ENCODE measurements at places on chromosomes 13 and 19.

- no peak for DNase-seq
Observed at GRCh38 chr13:37313372-37313771, 207.9 kb upstream of the CSNK1A1L start.

DNA sequence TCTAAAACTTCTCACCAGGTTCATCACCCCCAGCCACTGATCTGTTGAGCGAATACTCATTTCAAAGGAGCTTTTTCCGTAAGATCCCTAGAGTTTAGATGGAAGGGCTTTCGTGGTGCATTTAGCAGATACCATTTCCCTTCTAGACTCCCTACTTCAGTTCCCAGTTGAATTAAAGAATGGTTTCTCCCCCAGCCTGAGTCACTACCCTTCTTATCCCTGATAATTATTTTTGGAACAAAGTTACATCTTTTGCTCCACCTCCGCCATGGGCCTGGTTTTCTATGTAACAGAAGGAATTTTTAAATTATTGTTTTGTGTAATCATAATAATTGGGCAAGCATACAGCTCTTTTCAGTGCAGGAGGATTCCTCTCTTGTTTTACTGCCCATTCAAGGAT is 22.0 kb downstream of the USPL1 start:
- DNase-seq, result no peak

DNA sequence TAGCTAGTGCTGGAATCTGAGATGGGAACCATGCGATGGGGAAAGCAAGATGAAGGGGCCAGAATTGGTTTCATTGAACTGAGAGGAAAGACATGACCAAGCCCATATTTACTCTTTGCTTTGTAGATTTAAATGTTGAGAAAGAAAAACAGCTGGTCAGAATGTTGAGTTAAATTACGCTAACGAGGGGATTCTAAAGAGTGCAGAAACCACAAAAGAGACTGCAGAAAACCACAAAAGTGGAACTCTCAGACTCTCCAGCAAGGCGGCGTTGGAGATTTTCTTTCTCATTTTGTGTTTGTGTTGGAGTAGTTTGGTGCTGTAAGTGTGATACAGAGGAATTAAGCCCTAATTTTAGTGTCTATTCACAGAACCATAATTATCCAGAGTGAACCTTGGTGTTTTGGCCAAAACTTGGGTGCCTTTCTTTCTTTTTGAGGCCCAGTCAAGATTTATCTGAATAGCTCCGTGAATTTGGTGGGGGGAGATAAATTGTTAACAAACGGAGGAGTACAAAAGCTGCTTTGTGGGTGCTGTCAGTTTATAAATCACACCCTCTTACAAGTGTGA is 26.3 kb downstream of the SAE1 start:
- DNase-seq, result no peak

DNA sequence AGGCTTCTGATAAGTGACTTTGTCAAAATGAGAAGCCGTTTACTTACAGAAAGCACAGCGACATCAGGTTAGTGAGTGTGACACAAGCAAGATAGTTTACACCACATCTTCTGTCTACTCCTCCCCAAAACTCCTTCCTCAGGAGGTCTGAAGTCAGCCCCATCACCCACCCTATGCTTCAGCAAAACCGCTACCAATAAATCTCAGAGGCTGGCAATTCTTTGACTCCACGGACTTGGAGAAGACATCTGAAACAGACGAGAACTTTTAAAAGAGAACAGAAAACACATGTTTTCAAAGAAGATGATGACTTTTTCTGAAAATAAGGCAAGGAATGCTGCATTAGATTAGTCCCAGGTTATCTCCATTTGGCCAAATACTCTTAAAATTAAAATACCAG is 261.1 kb downstream of the TBC1D4 start:
- DNase-seq, result no peak

DNA sequence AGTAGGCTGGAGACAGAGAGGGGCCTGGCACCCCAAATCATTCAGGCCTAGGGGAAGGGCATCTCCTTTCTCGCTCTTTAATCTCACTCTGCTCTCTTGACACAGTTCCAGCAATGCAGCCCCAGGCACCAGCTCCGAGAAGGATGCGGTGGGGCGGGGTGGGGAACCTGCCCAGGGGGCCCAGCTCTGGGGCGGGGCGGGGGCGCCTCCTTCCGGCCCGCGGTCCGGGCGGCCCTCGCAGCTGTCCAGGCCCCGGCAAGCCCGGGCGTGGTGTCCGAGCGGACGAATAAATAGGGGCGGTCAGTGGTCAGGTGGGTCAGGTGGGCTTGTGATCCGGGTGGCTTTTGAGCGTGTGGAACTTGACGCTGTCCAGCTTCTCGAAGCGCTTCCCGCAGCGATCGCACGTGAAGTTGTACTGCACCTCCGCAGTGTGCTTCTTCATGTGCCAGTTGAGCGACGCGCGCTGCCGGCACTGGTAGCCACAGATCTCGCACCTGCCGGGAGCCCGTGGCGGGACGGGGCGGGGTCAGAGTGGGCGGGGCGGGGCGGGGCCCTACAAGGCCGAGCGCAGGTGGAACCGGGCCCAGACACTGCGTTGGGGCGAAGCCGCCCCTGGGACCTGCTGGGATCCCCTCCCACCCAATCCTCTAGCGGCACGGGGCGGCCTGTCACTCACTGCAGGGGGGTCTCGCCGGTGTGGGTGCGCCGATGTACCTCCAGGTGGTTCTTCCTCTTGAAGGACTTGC is 2.7 kb upstream of the ELAVL3 start:
- no peak for DNase-seq

- DNase-seq, result no peak
Observed at GRCh38 chr13:51035978-51036377, 75.1 kb downstream of the C13orf42 start.

DNA sequence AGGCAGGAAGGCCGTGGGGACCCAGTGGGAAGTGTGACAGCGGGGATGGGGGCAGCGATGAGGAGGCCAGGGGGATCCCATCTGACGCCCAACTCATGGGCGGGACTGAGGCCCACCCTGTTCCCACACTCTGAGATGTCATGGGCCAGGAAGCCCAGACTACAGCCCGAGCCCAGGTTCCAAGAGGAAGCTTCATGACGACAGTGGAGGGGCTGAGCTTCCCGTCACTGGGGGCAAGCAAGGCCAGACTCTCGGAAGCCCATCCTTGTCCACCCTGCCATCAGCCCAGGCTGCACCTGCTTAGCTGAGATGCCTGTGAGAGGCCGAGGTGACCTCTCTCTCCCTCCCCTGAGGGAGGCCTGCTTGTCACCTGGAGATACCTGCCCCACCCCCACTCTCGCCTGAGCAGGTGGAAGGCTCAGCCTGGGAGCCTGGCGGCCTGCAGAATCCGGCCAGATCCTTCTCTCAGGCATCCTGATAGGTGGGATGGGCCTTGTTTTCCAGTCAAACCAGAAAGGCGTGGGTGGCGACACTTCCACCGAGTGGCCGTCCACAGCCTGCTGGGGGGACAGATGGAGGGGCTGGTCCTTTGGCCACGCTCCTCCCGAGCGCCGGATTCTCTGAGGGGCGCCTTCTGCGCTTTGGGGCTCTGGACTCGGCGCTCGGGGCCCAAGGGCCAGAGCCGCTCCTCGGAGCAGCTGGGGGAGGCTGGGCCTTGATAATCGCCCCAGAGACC is 4.8 kb downstream of the ZBTB7A start:
- no peak for DNase-seq

GRCh38 chr19:30293051-30293785 is 79.0 kb upstream of the ZNF536 start:
- DNase-seq, result no peak

DNA sequence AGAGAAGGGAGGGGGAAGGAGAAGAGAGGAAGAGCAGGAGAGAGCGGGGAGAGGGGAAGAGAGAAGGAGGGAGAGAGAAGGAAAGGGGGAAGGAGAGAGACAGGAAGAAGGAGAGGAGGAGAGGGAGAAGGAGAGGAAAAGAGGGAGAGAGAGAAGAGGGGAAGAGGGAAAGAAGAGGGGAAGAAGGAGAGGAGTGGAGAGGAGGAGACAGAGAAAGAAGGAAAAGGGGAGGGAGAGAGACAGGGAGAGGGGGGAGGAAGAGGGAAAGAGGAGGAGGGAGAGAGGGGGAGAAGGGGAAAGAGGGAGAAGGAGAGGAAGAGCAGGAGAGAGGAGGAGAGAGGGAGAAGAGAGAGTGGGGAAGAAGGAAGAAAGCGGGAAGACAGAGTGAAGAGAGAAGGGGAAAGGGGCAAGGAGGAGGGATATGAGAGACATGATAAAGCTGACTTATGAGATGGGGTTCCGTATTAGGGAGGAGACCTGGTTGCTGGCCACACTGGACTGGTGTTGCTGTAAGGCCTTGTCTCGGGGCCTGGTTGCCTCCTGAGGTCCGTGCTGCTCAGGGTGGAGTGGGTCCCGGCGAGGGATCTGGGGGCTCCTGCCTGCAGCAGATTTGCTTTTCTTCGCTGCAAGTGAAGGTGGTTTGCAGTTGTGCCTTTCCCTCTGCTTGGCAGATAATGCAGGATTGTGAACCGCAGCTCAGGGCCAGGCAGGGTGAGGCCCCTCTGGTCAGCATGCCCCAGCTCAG is 139.5 kb downstream of the TEX29 start:
- DNase-seq, result no peak

DNA sequence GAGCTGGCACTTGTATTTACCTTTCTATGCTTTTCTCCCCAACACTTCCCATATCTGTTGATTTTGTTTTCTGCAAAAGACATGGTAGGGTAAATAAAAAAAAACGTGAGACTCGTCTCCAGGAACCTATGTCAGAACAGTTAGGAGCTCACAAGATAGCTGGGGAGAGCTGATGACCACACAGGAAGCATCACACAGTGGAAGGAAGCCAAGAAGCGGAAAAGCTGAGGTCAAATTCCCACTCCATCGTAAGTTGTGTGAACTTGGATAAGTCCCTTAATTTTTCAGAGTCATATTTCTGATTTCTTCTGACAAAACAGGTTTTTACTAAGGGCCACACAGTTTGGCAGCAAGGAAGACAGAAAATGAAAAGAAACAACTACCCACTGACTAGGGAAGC is 199.6 kb downstream of the KLF5 start:
- no peak for DNase-seq

DNA sequence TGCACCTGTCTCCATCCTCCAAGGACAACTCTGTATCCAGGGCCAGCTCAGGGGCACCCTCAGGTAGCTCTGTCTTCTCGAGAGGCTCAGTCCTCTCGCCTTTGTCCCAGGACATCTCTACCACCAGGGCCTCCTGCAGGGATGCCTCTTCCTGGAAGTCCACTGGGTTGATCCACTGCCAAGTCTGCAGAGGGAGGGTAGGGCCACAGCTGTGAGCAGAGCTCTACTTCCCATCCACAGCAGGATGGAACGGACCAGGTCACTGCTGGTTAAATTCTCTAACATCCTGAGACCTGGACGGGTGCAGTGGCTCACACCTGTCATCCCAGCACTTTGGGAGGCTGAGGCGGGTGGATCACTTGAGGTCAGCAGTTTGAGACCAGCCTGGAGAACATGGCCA is 26.8 kb downstream of the IL12RB1 start:
- DNase-seq, result no peak

GRCh38 chr13:95050800-95051615 is 250.2 kb downstream of the ABCC4 start:
- no peak for DNase-seq

DNA sequence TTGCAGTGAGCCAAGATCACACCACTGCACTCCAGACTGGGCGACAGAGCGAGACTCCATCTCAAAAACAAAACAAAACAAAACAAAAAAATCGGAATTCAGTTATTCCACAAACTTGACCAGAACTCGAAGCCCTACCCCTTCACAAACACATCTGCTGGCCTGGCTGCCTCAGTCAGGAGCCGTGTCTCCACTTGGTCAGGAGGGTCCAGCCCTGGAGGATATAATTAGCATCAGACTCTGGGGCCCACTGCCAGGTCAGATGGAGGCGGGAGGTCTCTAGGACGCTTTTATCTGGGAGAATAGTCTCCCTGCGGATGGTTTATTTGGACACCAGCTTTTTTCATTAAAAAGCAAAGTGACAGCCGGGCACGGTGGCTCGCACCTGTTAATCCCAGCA is 8.0 kb downstream of the ELL start:
- no peak for DNase-seq

GRCh38 chr19:17762505-17763229 is 11.4 kb downstream of the FCHO1 start:
- DNase-seq, result no peak

GRCh38 chr13:95457294-95457693 is 95.2 kb upstream of the CLDN10 start:
- no peak for DNase-seq

GRCh38 chr13:26759907-26760831 is at the start of gene GPR12:
Gene GPR12, minus strand, starts transcription at chr13:26760786. Its CDS starts 959 bp downstream, at chr13:26759827.
- DNase-seq, result no peak

GRCh38 chr19:28641395-28641794 is 571.6 kb downstream of the UQCRFS1 start:
- DNase-seq, result no peak

DNA sequence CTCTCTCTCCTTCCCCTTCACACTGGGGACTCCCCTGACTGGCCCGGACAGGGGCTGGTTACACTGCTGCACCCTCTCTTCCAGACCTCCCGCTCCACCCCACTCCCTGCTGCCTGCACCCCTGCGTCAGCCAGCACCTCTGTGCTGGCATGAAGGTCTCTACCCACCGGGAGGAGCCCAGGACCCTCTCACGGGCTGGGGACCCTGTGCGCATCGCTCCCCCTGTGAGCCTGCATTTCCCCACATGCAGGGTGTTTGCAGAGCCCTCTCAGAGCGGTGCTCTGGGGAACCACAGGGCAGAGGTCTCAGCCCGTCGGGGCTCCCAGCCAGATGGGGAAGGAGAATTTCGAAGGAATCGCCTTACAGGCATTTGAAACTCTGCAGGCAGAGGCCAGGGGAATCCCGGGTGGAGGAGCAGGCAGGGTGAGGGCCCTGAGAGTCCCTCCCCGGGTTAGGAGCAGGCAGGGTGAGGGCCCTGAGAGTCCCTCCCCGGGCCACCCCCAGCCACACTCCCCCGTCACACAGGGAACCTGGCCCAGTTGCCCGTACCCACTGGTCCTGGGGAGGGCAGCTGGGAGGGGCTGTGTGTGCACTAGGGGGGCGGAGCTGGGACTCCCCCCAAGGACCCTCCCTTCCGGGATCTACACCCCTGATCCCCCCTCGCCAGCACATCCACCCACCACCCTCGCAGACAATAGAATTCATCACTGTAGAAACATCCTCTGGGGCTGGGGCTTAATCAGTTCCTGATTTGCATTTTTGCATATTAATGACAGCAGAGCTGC is 16.3 kb upstream of the TCF3 start:
- no peak for DNase-seq

DNA sequence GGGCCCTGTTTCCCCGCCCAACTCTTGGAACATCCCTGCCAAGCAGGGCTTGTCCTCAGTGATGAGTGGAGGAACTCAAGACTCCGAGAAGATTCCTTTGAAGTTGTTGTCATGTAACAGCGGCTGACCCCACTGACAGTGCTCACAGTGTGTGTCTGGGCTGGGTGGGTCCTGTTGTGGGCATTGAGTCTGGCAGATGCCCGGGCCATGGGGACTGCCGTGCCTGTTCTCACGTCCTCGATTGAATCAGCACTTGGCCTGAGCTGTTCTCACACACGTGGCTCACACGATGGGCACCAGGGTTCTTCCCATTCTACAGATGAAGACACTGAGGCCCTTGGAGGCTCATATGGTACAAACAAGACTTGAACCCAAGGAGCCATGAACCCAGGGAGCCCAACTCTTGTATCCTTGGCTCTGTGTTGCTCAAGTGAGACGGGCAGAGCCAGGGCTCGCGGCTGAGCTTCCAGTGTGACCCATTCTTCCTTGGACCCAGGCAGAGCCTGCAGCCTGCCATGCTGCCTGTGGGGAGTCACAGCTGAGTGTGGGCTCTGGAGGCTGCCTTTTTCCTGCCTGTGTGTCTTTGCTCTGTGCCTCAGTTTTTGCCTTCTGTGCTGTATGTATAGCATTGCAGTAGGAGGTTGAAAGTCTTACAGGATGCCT is 8.6 kb upstream of the EPN1 start:
- DNase-seq, result no peak
